ENCODE measurements at places on chromosomes 1 and 21. TPM values are rescaled to one million over a fixed set of nuclear protein-coding genes. Genes with fewer than 3 reads are reported as not detected.

The MPC2 gene
- total RNA-seq: 69.5 TPM

The CD48 gene
- total RNA-seq: not detected

The GABRD gene
- not detected for total RNA-seq

The EVI5 gene
- 15.6 TPM for total RNA-seq

The RGS1 gene
- not detected for total RNA-seq

The ANKRD65 gene
- total RNA-seq: 0.49 TPM

The DNASE2B gene
- total RNA-seq: not detected

The CHI3L1 gene
- not detected for total RNA-seq

The FAM43B gene
- 3.8 TPM for total RNA-seq

The RGS5 gene
- 361 TPM for total RNA-seq

The C1orf105 gene
- total RNA-seq: 15.6 TPM

The IRF6 gene
- total RNA-seq: 1.4 TPM

The SPRTN gene
- 15.2 TPM for total RNA-seq

The AIRE gene
- total RNA-seq: 0.45 TPM

The ADORA3 gene
- not detected for total RNA-seq

The TAGLN2 gene
- 14.4 TPM for total RNA-seq

The OR2G6 gene
- not detected for total RNA-seq

The PGBD5 gene
- total RNA-seq: 0.32 TPM

The OVAAL gene
- 1.1 TPM for total RNA-seq

The KRTAP10-2 gene
- not detected for total RNA-seq

The MTARC1 gene
- 4.5 TPM for total RNA-seq

The RNF186 gene
- total RNA-seq: not detected

The KRTAP21-2 gene
- total RNA-seq: not detected

The S100A3 gene
- 1.8 TPM for total RNA-seq

The SEMA6C gene
- 22.0 TPM for total RNA-seq

The LCE1D gene
- not detected for total RNA-seq

The KCNJ9 gene
- 0.03 TPM for total RNA-seq

The LDLRAD1 gene
- not detected for total RNA-seq

The ST6GALNAC5 gene
- total RNA-seq: 4.0 TPM

The TRPM2 gene
- total RNA-seq: not detected

The PLD5 gene
- total RNA-seq: 0.03 TPM

The CD247 gene
- total RNA-seq: 0.80 TPM

The LSS gene
- total RNA-seq: 191 TPM

The TCP10L gene
- total RNA-seq: 1.5 TPM

The GJA8 gene
- total RNA-seq: not detected

The PRKAB2 gene
- total RNA-seq: 29.3 TPM

The S1PR1 gene
- total RNA-seq: 62.2 TPM

The AADACL3 gene
- not detected for total RNA-seq

The WDR64 gene
- not detected for total RNA-seq

The CDC20 gene
- 134 TPM for total RNA-seq

The PLA2G2D gene
- total RNA-seq: not detected

The EPHA2 gene
- 21.6 TPM for total RNA-seq

The NKAIN1 gene
- total RNA-seq: 1.9 TPM

The PCAT6 gene
- 19.8 TPM for total RNA-seq

The FAM163A gene
- 0.42 TPM for total RNA-seq

The RAB13 gene
- total RNA-seq: 30.6 TPM

Data from cardiac muscle cell (in vitro differentiated cells and primary cell).